Peyer's patch (tissue), 4 donors: ENCODE measurements at places on chromosomes 2 and 18. TPM values are rescaled to one million over a fixed set of nuclear protein-coding genes. Genes with fewer than 3 reads are reported as not detected.

The SULT1C4 gene
- 1.9 TPM for total RNA-seq

The IL1B gene
- 0.53 TPM for total RNA-seq

The DSEL gene
- total RNA-seq = 2.3 TPM

The SERPINB11 gene
- total RNA-seq = not detected

The RAB6D gene
- total RNA-seq = 2.1 TPM

The CRYGD gene
- not detected for total RNA-seq
